Naive B cell (primary cell): ENCODE measurements at places on chromosomes 16 and 17.

- no peak for DNase-seq
- H3K27me3 ChIP-seq = peaks cover 47% of the 10 kb centered on the region
- no peak overlapping the region for H3K27ac ChIP-seq
- no peaks in the 10 kb centered on the region for H3K36me3 ChIP-seq
Observed at GRCh38 chr17:65446838-65447526, 114.5 kb downstream of the AXIN2 start.

GRCh38 chr17:67831268-67831667 is 6.0 kb downstream of the BPTF start:
- no peak for DNase-seq
- no peaks in the 10 kb centered on the region for H3K27me3 ChIP-seq
- no peak overlapping the region for H3K4me3 ChIP-seq
- peak overlapping the region; percentile 83 for H3K27ac ChIP-seq

GRCh38 chr16:54651440-54652195 is 279.0 kb upstream of the IRX5 start:
- peaks cover 6% of the 10 kb centered on the region for H3K4me1 ChIP-seq
- H3K36me3 ChIP-seq = no peaks in the 10 kb centered on the region
- H3K27ac ChIP-seq = no peak overlapping the region

DNA sequence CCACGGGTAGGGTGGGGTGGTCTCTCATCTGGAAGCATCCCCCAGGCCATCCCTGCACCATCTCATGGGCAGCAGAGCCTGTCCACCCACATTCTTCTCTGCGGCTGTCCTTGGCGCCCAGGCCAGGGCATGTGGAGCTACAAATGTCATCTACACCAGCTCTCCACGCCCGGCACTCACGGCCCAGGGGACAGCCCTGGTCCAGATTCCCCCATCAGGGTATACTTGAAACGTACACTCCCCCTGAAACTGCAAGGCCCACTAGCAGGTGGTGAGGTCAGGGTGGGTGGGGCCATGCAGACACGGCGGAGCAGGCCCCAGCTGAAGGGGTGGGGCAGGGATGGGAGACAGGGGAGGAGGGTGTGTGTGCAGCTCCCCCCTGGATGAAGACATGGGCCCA is 3.2 kb upstream of the SOX8 start:
- H3K4me3 ChIP-seq = no peak overlapping the region
- H3K27me3 ChIP-seq = peaks cover 14% of the 10 kb centered on the region
- no peaks in the 10 kb centered on the region for H3K4me1 ChIP-seq

GRCh38 chr17:54937018-54937417 is 31.4 kb downstream of the COX11 start:
- no peak overlapping the region for H3K27ac ChIP-seq
- DNase-seq = no peak
- H3K4me3 ChIP-seq = no peak overlapping the region

- no peak for DNase-seq
- peaks cover 16% of the 10 kb centered on the region for H3K27me3 ChIP-seq
- H3K4me3 ChIP-seq = peak overlapping the region; percentile 15
- peaks cover 30% of the 10 kb centered on the region for H3K4me1 ChIP-seq
Observed at GRCh38 chr17:39704821-39705551, 5.1 kb downstream of the ERBB2 start.

DNA sequence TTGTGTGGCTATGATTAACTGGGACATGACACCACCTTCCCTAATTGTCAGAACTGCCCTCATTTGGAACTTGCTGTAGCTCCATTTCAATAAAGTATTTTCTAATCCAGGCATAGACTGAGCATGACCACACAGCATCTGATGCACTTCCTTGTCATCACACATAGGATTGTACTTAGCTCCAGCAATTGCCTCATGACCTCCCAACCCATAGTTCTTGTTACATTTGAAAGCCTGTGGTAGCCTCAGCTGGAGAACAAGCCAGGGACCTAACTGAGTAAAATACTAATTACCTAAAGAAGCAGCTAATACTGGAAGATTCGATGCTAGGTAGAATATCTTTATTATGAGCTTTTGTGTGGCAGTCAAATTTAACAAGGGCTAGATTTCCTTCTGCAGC is 187.3 kb upstream of the KIF2B start:
- no peak for DNase-seq
- H3K27ac ChIP-seq = no peak overlapping the region
- no peaks in the 10 kb centered on the region for H3K4me1 ChIP-seq
- H3K27me3 ChIP-seq = no peaks in the 10 kb centered on the region

GRCh38 chr17:55572139-55572538 is 60.9 kb upstream of the SMIM36 start:
- no peak overlapping the region for H3K27ac ChIP-seq
- no peaks in the 10 kb centered on the region for H3K4me1 ChIP-seq
- DNase-seq = no peak
- H3K36me3 ChIP-seq = no peaks in the 10 kb centered on the region
- peaks cover 9% of the 10 kb centered on the region for H3K27me3 ChIP-seq

DNA sequence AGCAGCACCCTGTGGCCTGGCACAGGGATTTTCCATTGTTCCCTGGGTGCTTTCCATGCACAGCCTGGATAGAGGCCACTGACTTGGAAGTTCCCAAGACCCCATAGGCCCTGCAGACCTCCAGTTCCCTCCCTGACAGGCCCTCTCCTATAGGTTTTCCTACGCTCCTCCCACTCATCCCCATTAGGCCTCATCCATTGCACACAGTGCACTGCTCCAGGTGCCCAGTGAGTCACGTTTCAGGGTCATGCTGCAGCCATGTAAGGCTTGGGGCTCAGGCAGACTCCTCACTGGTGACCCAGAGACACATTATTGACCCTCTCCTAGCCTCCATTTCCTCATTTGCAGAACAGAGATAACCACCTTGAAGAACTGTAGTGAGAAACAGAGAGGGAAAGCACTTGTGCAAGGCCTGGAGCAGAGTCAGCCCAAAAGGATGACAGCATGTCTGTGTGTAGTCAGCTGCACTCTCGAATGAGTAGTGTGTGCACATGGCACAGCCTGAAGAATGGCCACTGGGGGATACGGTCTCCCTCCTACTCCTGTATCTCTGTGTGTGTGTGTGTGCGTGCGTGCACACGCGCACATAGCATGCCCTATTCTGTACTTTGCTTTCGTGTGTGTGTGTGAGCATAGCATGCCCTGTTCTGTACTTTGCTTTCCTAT is 26.8 kb downstream of the DRC3 start:
- no peaks in the 10 kb centered on the region for H3K36me3 ChIP-seq

GRCh38 chr17:57294101-57294500 is 37.8 kb downstream of the MSI2 start:
- DNase-seq = no peak
- peak overlapping the region; percentile 44 for H3K27ac ChIP-seq
- H3K36me3 ChIP-seq = peaks cover 16% of the 10 kb centered on the region
- no peaks in the 10 kb centered on the region for H3K27me3 ChIP-seq
- H3K4me3 ChIP-seq = peak overlapping the region; percentile 35

DNA sequence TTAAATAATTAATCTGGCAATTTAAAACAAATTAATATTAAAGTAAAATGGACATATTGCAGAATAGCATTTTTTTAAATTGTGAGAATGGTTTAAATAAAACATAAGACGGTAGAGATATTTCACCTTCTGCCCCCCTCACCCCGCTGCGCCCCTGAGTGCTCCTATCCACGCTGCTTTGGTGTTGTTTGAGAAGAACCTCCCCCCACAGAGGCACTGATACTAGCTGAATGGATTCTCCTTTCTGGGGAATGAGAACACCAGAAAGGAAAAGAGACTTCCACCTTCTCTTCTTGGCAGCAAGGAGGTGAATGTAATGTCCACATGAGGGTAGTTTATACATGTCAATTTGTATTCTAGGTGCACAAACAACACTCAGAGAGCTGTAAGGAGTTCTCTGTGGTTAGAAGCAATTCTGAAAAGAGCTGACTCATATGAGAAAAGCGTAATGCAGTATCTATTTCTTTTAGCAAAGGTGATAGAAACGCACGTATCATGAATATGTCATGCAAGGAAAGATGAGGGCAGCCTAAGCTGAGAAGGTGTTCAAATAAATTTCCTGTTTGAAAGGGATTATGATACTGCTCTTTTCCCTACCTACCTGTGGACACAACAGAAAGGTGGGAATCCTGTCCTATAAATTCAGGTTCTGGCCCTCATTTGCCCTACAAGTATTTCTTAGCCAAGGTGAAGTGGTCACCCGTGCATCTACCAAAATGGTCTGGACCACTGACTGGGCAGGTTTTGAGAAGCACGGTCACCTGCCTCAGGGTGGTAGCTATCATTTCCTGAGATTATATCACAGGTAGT is 126.9 kb downstream of the PARN start:
- no peaks in the 10 kb centered on the region for H3K4me1 ChIP-seq
- H3K36me3 ChIP-seq = no peaks in the 10 kb centered on the region
- no peaks in the 10 kb centered on the region for H3K27me3 ChIP-seq
- no peak overlapping the region for H3K4me3 ChIP-seq
- no peak overlapping the region for H3K27ac ChIP-seq

GRCh38 chr17:63702721-63703015 is 2.7 kb upstream of the LIMD2 start:
- no peaks in the 10 kb centered on the region for H3K36me3 ChIP-seq
- H3K4me1 ChIP-seq = peaks cover 67% of the 10 kb centered on the region
- H3K4me3 ChIP-seq = peak overlapping the region; percentile 96

DNA sequence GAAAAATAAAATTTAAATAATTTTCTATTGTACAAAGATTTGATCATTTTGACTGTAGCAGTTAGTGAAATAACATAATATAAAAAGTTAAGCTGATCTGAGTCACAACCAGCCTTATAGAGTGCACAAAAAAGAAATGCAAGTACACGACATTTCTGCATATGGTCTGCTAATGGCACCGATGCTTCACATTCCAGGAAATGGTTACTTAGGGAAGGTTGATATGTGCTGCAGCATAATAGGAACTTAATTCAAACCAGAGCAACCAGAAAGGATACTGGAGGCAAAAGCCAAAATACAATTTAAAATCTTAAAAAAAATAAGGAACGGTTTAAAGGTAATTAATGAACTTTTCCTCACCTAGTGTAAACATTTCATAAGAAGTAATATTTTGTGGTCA is 10.0 kb upstream of the CFDP1 start:
- no peak overlapping the region for H3K27ac ChIP-seq
- H3K4me3 ChIP-seq = no peak overlapping the region
- H3K27me3 ChIP-seq = no peaks in the 10 kb centered on the region
- no peaks in the 10 kb centered on the region for H3K36me3 ChIP-seq

DNA sequence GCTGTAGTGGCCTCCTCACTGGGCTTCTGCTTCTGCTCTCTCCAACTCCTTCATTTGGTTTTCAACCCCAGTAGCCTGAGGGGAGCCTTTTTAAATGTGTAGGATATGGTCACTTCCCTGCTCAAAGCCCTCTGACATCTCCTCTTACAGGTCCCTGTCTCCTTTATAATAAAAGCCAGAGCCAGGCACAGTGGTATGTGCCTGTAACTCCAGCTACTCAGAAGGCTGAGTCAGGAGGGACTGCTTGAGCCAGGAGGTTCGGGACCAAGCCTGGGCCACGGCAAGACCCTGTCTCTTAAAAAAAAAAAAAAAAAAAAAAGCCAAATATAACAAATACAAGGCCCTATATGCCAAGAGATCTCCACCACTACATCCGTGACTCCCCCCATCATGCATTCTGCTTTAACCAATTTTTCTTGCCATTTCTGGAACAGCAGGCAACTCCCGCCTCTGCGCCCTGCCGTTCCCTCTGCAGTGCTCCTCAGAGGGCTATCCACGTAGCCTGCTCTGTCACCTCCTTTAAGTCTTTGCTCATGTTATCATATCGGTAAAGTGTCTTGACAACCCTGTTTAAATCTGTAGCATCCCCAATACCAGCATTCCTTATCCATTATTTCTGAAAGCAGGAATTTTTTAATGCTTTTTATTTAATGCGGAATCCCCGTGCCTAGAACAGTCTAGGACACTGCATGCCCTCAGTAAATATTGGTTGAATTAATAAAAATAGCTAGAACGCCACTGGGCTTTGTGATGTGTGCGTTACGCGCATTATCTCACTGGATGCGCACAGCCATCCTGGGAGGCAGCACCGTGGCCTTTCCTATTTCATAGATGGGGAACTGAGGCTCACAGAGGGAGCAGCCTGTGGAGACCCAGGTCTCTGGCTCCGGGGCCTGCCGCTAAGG is 9.5 kb downstream of the ZNF771 start:
- peak overlapping the region; percentile 75 for H3K27ac ChIP-seq
- H3K4me3 ChIP-seq = peak overlapping the region; percentile 75
- H3K27me3 ChIP-seq = no peaks in the 10 kb centered on the region
- H3K36me3 ChIP-seq = no peaks in the 10 kb centered on the region

DNA sequence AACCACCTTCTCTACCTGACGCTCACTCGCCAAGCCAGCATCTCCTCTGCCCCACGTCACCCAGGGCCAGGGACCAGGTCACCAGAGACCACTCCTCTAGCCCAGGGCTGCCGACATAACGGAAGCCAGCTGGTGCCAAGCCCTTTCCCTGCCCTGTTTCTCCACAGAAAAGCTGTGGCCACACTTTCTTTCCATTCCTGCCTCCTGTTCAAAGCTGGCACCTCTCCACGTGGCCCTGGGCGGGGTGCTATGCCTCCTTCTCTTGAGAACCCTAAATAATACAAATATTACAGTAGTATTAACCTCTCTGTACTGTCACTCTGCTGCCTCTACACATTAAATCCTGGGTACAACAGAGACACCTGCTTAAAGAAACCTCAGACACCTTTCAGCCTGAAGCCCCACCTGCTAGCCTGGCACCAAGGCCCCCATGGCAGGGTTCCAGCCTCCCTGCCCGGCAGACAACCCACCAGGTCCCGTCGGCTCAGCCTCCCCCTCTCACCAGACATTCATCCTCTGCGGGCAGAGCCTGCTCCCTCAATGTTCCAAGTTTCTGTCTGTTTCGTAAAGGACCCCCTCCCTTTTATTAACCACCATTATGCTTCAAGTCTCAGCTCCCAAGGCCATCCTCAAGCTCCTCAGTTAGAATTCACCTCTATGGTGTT is 62.3 kb downstream of the TIMM22 start:
- no peaks in the 10 kb centered on the region for H3K27me3 ChIP-seq
- H3K27ac ChIP-seq = no peak overlapping the region
- no peaks in the 10 kb centered on the region for H3K4me1 ChIP-seq
- peak overlapping the region; percentile 25 for H3K4me3 ChIP-seq
- H3K36me3 ChIP-seq = peaks cover 23% of the 10 kb centered on the region
- DNase-seq = no peak

GRCh38 chr16:52832771-52833170 is 219.9 kb downstream of the CHD9NB start:
- no peaks in the 10 kb centered on the region for H3K4me1 ChIP-seq
- no peak for DNase-seq
- no peak overlapping the region for H3K27ac ChIP-seq
- H3K36me3 ChIP-seq = no peaks in the 10 kb centered on the region
- H3K27me3 ChIP-seq = no peaks in the 10 kb centered on the region

GRCh38 chr16:66161942-66162341 is 204.5 kb upstream of the CDH5 start:
- no peak for DNase-seq
- H3K36me3 ChIP-seq = no peaks in the 10 kb centered on the region

- no peak overlapping the region for H3K27ac ChIP-seq
- no peak overlapping the region for H3K4me3 ChIP-seq
- no peaks in the 10 kb centered on the region for H3K4me1 ChIP-seq
- DNase-seq = no peak
- H3K27me3 ChIP-seq = peaks cover 55% of the 10 kb centered on the region
Observed at GRCh38 chr16:58366247-58367031, 25.8 kb upstream of the GINS3 start.
